Activated CD8-positive, alpha-beta memory T cell treated with anti-CD3 and anti-CD28 coated beads for 4 hours (primary cell): ENCODE measurements at places on chromosomes 6 and 20.

- no peak for DNase-seq
These were observed 160.1 kb downstream of the SIM1 start for GRCh38 chr6:100304575-100304974.

- DNase-seq = no peak
These were observed 50.8 kb upstream of the SGK1 start for GRCh38 chr6:134368670-134369069.

- no peak for DNase-seq
These were observed 71.0 kb downstream of the JPH2 start for GRCh38 chr20:44115762-44116644.

- DNase-seq = no peak
These were observed 29.9 kb downstream of the UBE2V1 start for GRCh38 chr20:50083034-50083433.

- no peak for DNase-seq
These were observed 267.9 kb upstream of the SASH1 start for GRCh38 chr6:148074738-148075137.

GRCh38 chr20:59342023-59342957 is 41.9 kb downstream of the EDN3 start:
- DNase-seq = no peak

DNA sequence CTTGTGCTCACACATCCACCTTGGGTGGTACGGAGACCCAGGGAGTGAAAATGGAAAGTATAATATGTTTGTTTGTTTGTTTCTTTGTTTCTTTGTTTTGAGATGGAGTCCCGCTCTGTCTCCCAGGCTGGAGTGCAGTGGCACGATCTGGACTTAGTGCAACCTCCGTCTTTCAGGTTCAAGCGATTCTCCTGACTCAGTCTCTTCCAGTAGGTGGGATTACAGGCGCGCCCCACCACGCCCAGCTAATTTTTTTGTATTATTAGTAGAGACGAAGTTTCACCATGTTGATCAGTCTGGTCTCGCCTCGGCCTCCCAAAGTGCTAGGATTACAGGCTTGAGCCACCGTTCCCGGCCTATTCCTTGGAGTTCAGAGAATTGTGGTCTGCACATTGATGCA is 115.4 kb downstream of the TRIM27 start:
- DNase-seq = no peak

GRCh38 chr6:44227148-44227793 is 3.9 kb downstream of the SLC29A1 start:
- no peak for DNase-seq

GRCh38 chr6:113846577-113846976 is 10.6 kb upstream of the MARCKS start:
- DNase-seq = no peak

- no peak for DNase-seq
These were observed 37.3 kb downstream of the RBM38 start for GRCh38 chr20:57428324-57429158.

GRCh38 chr6:45827952-45828530 is 187.6 kb downstream of the CLIC5 start:
- DNase-seq = no peak

GRCh38 chr6:116393430-116393829 is 22.7 kb downstream of the DSE start:
- DNase-seq = no peak

DNA sequence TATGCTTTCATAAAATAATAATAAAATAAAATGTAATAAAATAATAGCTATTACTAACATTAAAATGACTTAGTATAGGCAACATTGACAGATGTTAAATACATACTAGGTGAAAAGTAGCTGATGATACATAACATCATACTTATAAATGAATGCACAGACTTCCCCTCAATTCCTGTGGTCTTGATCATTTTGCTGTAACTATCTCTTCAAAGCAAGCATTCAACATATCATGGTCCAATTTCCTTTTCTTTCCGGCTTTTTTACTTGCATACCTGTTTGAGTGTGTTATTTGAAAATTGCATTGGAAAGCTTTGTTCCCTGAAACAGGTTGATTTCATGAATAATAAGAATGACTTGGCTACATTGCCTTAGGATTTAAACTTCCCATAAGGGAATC is 309.3 kb downstream of the HDGFL1 start:
- no peak for DNase-seq

GRCh38 chr6:133547136-133547535 is 306.0 kb downstream of the EYA4 start:
- DNase-seq = no peak

DNA sequence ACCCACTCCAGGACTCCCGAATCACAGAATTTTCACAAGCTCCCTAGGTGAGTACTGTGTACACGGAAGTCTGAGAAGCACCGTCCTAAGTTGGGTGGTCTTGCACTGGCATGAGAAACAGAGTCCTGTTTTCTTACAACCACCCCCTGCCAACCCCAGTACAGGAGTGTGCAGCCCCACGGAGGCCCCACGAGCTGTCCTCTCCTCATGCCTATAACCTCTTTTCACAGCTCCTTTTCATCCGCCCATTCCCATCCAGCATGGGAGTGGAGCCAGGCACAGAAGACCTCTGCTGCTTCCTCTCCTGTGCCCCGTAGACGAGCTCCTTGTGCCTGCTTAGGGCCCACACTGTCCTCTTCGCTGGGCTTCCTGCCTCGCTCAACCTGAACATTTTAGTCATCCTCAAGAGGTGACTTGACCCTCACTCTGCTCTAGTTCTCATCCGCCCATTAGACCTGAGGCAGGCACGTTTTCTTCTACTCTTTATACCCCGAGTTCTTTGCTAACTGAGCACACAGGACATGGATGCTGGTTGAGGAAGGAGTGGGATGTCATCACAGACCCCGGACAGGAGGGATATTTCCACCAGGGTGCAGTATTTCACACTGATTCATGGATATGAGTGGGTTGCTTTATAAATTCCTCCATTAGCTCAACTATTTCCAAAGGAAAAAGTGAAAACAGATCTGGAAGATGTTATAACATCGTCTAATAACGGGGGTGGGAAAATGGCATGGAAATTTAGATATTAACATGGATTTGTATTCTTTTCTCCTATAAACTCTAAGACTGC is 160.5 kb downstream of the TTLL2 start:
- DNase-seq = no peak

- no peak for DNase-seq
These were observed 154.3 kb downstream of the IPCEF1 start for GRCh38 chr6:154202339-154202738.

DNA sequence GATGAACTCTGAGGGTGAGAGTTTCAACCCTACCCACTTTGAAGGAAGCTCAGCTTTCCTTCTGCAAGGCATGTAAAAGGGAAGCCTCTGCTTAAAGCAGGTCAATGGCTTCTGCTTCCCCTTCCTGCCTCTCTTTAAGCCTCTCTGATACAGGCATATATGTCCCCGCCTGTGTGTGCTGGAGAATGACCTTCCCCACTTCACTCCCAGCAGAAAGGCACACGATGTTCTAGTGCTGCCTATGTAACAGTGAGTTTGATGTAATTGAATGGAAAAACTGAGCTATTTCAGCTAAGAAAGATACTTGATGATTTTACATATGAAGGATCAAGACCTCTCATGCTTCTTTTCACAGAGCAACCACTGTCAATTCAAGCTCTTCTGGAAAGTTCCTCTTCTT is 632.2 kb downstream of the HACE1 start:
- DNase-seq = no peak

DNA sequence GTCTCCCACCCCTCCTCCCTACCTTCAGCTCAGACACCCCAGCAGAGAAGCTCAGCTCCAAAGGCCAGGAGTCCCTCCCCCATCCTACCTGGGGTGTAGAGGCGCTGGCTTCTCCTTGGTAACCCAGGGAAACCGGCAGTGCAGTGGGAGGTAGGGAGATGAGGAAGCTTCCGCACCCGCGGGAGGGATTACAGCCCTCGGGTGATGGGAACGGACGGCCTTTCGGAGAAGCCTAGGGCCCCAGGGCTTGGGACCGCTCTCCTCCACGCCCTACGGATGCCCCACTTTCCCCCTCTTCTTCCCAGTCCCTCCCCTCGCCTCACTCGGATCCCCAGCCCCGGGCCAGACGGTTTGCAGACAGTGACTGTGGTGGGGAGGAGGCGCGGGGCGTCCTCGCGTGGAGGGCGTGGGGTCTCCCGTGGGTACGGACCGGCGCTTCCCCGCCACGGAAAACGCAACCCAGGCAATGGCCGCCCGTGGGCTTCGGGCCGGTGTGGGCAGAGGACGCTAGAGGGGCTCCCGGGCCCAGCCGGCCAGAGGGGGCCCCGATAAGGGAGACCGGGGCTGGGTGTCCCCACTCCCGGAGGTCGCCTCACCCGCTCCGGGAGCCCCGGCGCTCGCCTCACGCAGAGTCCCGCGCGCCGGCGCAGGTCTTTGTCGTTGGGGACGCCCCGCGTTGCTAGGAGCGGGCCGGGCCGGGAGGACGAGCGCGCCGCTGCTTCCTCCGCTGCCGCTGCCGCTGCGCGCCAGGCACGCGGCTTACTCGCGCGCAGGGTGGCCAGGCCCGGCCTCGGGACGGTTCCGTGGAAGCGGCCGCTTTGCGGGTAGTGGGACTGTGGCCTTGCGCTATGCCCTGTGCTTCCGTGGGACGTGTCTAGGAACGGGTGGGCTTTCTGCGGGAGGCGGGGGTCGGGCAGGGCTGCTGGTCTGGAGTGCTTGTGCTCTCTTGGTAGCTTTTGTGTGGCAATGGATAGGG is 15.8 kb downstream of the AARS2 start:
- no peak for DNase-seq

DNA sequence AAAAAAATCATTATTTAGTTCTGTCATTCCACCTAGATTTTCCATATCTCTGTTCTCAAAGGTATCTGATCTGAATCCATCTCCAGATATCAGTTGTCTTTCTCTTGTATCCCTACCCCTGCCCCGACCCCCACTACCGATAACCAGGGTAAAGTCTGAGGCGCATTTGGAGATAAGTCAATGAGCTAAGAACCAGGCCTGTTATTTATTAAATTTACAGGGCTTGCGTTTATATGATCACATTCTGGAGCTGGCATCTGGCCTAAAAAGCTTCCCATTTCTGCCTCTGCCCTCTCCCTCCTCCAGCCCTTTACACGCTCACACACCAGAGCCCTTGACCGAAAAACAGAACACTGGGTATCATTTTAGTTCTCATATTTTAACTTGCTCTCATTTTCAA is 144.7 kb downstream of the ALDH8A1 start:
- DNase-seq = no peak

DNA sequence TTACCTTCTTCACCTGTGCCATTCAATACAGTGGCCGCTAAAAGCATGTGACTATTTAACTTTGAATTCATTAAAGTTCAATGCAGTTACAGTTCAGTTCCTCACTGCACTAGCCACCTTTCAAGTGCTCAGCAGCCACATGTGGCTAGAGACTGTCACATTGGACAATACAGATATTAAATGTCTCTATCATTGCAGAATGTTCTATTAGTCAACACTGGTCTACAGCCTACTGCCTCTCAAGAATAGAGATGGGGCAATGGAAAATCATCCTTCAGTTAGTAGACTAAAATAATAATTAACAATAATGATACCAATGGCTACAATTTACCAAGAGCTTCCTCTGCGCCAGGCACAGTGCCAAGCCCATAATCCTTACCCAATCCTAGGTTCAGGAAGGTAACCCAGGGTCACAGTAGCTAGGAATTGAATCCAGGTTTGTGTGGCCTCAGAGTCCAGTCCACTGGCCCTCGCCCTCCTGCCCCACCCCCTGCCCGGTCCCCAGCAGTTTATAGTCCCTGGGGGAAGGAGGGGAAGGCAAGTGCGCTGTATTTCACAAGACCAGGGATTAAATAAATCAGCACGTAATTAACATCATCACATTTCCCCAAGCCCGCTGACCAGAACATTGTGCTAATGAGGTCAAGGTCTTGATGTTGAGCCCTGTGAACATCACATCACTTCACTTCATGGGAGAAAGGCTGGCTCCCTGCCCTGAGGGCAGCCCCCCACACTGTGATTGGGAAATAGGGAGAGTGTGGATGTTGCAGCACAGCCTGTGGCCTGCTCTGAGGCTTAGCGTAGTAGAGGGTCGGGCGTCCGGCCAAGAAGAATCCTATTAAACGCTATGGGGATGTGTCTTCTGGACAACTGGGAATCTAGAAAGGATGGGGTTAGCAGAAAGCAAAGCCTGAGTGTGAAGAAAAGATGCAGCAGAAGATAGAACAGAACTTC is 147.2 kb downstream of the VEGFA start:
- DNase-seq = no peak

- DNase-seq = no peak
These were observed 77.6 kb downstream of the ZMYND8 start for GRCh38 chr20:47278907-47279348.

DNA sequence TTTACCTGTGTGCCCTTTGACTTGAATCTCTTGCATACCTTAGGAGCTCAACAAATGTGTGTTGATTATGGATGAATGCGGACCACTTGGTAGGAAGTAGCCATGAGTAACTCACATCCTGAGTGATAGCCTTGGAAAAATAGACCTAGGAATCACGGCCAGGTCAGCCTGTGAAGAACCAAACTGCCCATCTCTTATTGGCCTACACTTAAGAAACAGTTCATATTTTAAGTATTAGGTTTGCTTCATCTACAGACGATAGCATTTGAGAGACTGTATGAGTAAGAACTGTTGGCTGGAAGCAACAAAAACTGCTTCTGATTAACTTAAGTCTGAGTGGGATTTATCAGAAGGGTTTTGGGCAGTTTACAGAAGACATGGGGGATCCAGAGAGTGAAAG is 320.1 kb upstream of the PRND start:
- no peak for DNase-seq

- no peak for DNase-seq
These were observed 32.2 kb upstream of the OCSTAMP start for GRCh38 chr20:46582648-46583047.

DNA sequence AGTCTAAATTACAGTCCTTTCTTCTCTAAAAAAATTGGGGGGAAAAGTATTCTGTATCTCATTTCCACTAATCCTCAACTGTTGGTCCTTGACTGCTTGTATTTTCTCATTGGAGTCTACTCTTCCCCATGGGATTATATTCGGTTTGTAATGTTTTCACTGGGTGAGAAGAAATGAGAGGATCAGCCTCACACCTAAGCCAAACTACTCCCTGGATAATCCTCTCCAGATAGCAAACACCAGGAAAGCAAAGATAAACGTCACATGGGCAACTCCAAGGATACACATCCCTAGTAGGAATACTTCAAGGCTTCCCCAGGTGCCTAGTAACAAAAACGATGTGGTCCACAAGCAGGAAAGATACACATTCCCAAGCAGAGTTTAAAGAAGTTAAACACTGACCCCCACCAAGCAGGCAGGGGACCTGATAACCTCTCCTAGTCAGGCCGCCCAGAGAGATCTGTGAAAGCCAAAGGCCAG is 53.9 kb upstream of the SOX4 start:
- no peak for DNase-seq

- no peak for DNase-seq
These were observed 270.7 kb upstream of the ADGRB3 start for GRCh38 chr6:68364271-68364805.

- DNase-seq = no peak
These were observed 11.1 kb downstream of the TOX2 start for GRCh38 chr20:43925801-43926200.
